ENCODE measurements at places on chromosomes 11 and 22.

GRCh38 chr11:69545976-69546617 lies 64.6 kb downstream of the LINC01488 start:
- DNase-seq: no peak

GRCh38 chr11:122140500-122140899 lies 24.5 kb upstream of the BLID start:
- no peak for DNase-seq

DNA sequence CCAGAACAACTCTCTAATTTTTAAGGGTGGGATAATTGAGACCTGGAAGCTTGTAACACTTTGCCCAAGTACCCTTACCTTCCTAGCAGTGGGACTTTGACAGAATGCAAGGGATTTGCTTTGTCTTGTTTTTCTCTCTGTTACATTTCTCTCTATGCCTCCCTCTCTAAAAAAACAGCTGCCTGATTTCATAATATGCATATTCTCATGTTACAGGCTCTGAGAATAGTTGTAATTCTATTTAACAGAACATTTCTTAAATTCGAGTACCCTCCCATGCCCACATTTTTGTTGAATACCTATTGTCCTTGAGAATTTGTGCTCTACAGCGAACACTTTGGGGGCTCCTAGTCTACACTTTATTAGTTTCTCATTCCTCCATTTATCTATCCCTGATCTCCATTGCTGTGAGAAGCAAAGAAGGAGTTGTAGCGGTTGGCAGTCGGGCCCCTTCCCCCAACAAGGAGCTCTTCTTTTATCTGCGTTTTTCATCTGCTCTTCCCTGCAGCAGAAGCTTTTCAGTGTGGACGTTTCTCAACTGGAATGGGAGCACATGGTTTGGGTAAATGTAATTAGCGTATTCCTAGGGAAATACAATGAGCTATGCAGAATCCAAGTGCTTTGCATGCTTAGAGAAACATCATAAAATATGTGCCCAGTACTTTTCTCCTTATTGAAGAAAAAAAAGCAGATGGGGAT lies 117.7 kb upstream of the CCDC90B start:
- no peak for DNase-seq

- no peak for DNase-seq
These were observed 113.5 kb upstream of the IGLL5 start for GRCh38 chr22:22773979-22774604.

All from stimulated activated CD8-positive, alpha-beta memory T cell treated with anti-CD3 and anti-CD28 coated beads, Interleukin-4, amount 100 ng/mL, for 48 hours (primary cell).